ENCODE measurements at places on chromosomes 16 and 17. TPM values are rescaled to one million over a fixed set of nuclear protein-coding genes. Genes with fewer than 3 reads are reported as not detected.

GRCh38 chr17:41008811-41009210, at the start of gene KRTAP3-1:
TSS of gene KRTAP3-1 (minus strand) at chr17:41009128. CDS start at chr17:41009074, 54 bp downstream.
- DNase-seq, result no peak

GRAP gene
- total RNA-seq, result 39.2 TPM

MT1M gene
- not detected for total RNA-seq

PIMREG gene
- total RNA-seq, result 16.4 TPM

PHKG2 gene
- total RNA-seq, result 41.1 TPM

Data from activated CD4-positive, alpha-beta T cell treated with anti-CD3 and anti-CD28 coated beads, Interleukin-2, amount 10 ng/mL, durations not matched to agents 7 days and 5 days (primary cell).